ENCODE measurements at places on chromosomes 12 and 14. TPM values are rescaled to one million over a fixed set of nuclear protein-coding genes. Genes with fewer than 3 reads are reported as not detected.

- no peaks in the 10 kb centered on the region for H3K27me3 ChIP-seq
- no peaks in the 10 kb centered on the region for H3K4me1 ChIP-seq
- no peak for DNase-seq
- H3K27ac ChIP-seq = no peak overlapping the region
- H3K4me3 ChIP-seq = no peak overlapping the region
- no peaks in the 10 kb centered on the region for H3K36me3 ChIP-seq
Observed at GRCh38 chr12:83997423-83997822, 915.2 kb downstream of the SLC6A15 start.

DNA sequence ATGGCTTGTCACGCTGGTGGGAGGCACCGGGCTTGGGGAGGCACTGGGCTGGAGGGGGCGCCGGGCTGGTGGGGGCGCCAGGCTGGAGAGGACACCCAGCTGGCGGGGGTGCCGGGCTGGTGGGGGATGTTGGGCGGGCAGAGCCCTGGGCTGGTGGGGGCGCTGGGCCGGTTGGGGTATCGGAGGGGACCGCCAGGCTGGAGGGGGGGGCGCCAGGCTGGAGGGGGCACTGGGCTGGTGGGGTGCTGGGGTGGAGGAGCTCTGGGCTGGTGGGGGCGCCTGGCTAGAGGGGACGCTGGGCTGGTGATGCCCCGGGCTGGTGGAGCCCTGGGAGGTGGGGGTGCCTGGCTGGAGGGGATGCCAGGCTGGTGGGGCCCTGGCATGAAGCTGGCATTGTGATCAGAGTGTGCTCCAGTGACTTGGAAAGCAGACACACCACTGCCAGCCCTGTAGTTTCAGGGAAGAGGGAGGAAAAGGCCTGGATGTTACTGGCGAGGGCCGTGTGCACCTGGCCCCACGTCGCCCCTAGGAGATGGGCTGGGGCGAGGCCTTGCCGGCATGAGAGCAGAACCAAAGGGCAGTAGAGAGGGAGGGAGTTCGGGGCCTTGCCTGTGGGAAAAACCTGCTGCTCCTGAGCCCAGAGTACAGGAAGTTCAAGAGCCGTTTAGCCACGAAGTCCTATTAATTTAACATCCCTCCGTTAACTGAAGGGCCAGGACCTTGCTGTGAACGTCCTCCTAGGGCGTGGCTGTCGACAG lies 13.1 kb downstream of the TEDC1 start:
- no peaks in the 10 kb centered on the region for H3K4me1 ChIP-seq
- H3K27me3 ChIP-seq = peaks cover 27% of the 10 kb centered on the region
- peak overlapping the region; percentile 73 for H3K27ac ChIP-seq
- no peak for DNase-seq
- no peak overlapping the region for H3K4me3 ChIP-seq
- H3K36me3 ChIP-seq = no peaks in the 10 kb centered on the region

GRCh38 chr12:130818635-130819576 lies 20.1 kb downstream of the STX2 start:
- H3K4me1 ChIP-seq = peaks cover 10% of the 10 kb centered on the region
- peaks cover 4% of the 10 kb centered on the region for H3K36me3 ChIP-seq
- peak; percentile 69 for DNase-seq
- peak overlapping the region; percentile 94 for H3K4me3 ChIP-seq

DNA sequence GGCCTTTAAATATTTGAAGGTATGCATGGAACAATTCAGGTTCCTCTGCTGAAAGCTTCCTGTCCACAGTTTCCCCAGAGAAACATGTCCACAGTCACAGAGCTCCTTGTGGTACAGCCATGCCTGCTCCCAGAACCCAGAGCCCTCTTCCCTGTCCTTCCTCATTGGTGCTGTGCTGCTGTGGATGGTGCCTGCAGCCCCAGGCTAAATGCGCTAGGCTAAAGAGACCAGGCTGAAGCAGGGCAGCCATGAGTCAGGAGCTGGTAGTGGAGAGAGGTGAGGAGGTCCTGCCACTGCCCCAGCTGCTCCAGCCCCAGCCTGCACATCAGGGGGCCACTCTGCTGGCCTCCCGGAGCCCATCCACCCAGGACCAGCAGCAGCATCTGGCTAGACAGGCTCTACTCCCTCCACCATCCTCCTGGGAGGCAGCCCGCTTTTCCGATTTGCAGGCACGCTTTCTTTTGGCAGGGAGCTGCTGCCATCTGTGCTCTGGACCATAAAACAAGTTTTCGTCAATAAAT lies 65.4 kb upstream of the DDX11 start:
- H3K36me3 ChIP-seq = no peaks in the 10 kb centered on the region
- no peak overlapping the region for H3K27ac ChIP-seq
- no peaks in the 10 kb centered on the region for H3K27me3 ChIP-seq
- no peak for DNase-seq
- H3K4me3 ChIP-seq = no peak overlapping the region
- H3K4me1 ChIP-seq = no peaks in the 10 kb centered on the region

DNA sequence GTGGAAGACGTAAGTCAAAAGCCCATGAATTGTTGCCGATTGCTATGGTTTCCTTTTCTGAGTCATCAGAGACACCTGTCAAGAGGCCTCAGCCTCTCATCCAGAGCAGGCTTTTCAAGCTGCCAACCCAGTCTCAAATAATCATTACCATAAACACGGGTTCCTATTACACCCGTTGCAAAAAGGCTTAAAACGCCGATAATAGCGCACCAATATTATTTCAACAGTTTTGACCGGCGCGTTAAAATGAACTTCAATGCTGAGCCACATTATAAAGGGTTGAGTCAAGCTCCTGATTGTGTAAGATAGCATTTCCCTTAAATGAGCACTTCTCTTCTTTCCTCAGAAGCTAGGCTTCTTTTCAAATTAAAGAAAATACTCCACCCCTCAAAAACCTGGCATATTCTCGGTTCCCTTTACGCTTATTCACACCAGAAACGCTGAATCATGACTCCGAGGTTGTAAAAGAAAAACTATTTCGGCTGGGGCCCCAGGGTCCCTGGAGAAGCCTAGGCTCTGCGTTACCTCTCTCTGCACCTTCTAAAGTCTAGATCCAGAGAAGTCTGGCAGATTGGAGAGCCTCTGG lies 1.4 kb downstream of the TMTC1 start:
- DNase-seq = no peak
- H3K4me3 ChIP-seq = no peak overlapping the region
- peaks cover 28% of the 10 kb centered on the region for H3K27me3 ChIP-seq
- no peaks in the 10 kb centered on the region for H3K4me1 ChIP-seq
- no peak overlapping the region for H3K27ac ChIP-seq
- no peaks in the 10 kb centered on the region for H3K36me3 ChIP-seq

DNA sequence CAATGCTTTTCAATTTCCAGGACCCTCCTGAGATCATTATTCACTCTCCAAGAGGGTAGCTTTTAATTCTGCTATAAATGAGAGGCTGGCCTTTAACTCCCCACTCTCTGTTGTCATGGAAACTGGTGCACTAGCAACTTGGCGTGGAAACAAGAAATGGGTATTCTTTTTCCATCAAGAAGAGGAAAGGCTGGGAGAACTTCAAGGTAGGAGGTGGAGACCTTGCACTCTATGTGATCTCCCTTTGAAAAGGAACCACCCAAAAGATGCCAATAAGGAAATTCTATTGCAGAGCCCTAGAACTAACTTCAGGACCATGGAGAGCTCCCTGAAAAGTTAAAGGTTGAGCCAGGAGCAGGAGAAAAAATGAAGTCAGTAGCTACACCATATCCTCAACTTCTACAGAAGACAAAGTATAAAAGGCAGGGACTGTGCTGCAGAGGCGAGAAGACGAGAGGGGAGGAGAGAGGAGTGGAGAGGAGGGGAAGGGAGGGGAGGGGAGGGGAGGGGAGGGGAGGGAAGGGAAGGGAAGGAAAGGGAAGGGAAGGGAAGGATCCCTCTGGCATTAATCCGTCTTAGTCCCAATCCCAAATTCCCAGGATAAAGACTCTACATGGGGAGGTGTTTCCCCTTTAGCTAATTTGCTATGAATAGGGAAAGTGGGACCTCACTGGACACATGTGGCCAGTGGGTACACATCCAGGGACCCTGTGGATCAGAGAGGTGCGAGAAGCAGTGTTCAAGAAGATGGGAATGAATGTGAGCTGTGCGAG lies 46.7 kb upstream of the FICD start:
- no peaks in the 10 kb centered on the region for H3K36me3 ChIP-seq
- H3K27me3 ChIP-seq = peaks cover 42% of the 10 kb centered on the region
- H3K4me1 ChIP-seq = no peaks in the 10 kb centered on the region
- no peak overlapping the region for H3K4me3 ChIP-seq
- DNase-seq = no peak

DNA sequence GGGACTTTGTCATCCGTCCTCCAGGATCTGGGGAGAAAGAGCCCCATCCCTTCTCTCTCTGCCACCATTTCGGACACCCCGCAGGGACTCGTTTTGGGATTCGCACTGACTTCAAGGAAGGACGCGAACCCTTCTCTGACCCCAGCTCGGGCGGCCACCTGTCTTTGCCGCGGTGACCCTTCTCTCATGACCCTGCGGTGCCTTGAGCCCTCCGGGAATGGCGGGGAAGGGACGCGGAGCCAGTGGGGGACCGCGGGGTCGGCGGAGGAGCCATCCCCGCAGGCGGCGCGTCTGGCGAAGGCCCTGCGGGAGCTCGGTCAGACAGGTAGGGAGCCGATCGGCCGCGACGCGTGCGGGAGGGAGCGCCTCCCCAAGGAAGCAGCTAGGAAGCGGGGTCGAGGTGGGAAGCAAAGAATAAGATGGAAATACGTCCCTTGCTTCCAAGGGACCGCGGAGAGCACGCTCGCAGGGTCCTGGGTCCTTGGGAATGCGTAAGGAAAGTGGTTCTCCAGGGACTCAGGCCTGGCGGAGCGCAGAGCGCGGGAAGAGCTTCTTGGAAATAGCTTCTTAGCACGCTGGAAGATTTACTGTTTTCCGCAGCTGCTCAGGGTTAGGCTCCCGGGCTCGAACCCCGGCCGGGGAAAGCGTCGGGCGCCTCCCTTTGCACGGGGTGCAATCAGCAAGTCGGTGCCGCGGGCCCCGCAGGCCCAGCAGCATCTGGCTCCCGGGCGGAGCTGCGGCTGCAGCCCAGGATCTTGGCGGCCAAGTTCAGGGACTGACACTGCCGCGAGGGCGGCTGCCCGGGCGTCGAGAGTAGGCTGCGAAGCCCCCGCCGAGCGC lies 457 bp downstream of the SOCS2 start:
- peak; percentile 40 for DNase-seq
- H3K27ac ChIP-seq = no peak overlapping the region
- peaks cover 46% of the 10 kb centered on the region for H3K27me3 ChIP-seq
- peaks cover 23% of the 10 kb centered on the region for H3K4me1 ChIP-seq
- H3K36me3 ChIP-seq = no peaks in the 10 kb centered on the region
- peak overlapping the region; percentile 95 for H3K4me3 ChIP-seq

The CMTM5 gene
- not detected for polyA plus RNA-seq

The COCH gene
- 7.4 TPM for polyA plus RNA-seq

The SNX6 gene
- polyA plus RNA-seq = 127 TPM

The LRRC10 gene
- not detected for polyA plus RNA-seq

The PPP2R3C gene
- 76.6 TPM for polyA plus RNA-seq

Data from naive B cell (primary cell).